ENCODE measurements at places on chromosomes 12 and 14.

DNA sequence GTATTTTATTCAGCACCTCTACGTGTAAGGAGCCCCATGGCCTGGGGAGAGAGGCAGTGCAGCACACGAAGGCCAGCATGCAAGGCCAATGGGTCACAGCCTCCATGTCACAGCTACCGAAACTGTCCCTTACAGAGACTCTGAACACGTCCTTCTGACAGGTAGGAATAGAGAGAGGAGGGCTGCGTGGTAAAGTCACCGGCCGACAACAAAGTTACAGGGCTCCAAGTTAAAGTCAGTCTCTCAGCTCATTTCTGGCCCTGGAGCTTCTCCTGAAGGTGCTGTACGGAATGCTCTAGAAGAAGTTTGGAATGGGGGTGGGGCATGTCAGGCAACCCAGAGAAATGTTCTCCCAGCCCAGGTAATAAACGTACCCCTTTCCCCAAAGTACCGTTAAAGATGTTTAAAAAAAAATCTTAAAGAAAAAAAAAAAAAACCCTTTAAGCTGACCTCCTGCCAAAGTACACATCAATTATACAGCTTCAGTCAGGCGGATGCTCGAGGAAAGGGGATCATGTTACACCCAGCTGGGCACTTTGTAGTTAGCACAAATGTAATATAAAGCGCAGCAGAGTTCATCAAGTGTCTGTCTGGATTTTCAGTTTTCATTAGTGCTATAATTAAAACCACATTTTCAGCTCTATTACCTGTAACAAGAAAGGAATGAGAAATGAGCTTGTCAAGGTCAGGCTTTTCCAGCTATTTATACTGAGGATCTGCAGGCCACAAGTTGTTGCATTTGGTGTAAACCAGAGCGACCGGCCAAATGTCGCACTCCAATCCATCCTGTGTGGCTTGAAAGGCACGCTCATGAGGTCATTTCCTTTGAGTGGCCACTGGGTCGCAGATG is 53.3 kb upstream of the CDKN3 start:
- DNase-seq: no peak

DNA sequence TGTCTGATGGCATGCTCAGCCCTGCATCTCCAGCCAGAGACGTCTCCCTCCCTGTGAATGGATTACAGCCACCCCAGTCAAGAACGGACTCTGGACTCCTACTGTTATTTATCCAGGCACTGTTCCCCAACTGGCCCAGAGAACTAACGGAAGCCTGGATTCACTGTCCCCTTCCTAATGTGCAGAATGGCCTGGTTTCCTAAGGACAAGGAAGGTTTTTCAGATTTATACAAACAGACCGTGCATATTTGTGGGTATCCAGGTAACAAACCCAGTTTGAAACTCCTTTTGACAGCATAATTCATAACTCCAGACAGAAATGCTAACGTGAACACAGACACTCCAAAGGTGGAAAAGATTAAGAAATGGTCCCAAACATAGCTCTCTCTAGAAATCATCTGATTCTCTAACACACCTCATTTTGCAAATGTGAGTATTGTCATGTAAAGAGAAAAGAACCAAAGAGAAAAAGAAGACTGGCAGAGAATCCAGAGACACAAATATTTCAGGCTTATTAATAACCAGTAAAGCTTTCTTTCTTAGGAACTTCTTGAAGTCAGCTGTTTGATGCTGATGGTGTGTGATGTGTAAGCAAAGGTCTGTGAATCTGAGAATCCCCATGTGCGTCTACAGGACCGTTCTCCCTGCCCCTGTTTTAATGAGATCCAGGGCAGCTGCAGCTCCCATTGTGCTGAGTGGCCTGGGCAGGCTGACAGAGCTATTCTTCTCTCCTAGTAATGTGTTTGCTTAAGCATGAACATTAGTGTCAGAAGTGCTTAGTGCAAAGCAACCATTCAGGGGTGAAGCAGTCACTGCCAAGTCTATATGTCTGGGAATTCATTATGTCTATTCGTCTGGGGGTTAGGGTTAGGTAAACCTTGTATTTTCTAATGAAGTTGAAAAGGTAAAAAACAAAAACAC is 86.8 kb upstream of the HIF1A start:
- no peak for DNase-seq

GRCh38 chr14:87879389-87879788 is 113.6 kb downstream of the GALC start:
- DNase-seq: no peak

- DNase-seq: no peak
Measured at GRCh38 chr14:81938341-81938740, 404.7 kb upstream of the SEL1L start.

DNA sequence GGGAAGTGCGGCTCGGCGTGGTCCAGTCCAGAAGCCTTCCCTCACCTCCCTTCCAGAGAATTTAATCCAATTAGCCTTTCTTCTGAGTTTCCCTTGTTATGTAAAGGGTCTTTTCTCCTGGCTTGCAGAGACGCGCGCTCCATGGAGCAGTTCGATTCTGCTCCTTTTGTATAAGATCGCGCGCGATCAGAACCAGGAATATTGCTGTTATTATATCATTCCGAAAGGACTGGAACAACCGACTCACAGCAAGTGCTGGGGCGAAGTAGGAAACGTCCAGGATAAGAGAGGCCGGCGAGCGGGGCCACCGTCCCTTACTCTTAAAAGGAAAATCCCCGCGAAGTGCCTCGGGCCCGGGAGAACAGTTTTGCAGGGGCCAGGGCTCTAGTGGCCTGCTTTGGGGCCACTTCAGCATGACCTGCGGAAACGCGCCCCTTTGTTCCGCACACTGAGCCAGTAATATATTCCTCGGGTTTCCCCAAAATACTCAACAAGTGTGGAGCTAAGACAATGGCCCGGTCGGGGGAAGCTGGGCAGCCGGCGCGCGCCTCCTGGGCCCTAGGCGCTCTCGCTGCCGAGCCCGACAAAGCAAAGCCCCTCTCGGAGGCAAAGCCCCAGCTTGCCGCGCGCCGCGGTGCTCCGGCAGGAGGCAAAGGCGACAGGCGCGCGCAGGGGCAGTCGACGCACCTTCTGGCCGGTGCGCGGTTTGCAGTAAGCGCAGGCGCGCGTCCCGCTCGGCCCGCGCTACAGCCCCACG is 2.9 kb downstream of the RFX4 start:
- DNase-seq: no peak

DNA sequence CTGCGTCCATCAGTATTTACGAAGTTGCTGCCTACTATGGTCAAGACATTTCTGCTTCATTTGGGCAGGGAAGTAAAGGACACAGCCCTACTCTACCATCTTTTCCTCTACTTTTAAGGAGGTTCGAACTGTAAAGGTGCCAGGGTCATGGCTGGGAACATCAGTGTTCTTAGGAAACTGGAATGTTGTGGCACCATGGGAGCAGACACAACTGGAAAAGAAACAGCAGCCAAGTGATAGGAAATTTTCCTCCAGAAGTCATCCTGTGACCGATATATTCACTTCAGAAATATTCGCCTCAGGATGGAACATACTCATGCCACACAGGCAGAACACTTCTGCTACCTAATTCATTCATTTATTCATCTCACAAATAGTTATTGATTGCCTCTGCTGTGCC is 104.4 kb downstream of the ETV6 start:
- DNase-seq: no peak

DNA sequence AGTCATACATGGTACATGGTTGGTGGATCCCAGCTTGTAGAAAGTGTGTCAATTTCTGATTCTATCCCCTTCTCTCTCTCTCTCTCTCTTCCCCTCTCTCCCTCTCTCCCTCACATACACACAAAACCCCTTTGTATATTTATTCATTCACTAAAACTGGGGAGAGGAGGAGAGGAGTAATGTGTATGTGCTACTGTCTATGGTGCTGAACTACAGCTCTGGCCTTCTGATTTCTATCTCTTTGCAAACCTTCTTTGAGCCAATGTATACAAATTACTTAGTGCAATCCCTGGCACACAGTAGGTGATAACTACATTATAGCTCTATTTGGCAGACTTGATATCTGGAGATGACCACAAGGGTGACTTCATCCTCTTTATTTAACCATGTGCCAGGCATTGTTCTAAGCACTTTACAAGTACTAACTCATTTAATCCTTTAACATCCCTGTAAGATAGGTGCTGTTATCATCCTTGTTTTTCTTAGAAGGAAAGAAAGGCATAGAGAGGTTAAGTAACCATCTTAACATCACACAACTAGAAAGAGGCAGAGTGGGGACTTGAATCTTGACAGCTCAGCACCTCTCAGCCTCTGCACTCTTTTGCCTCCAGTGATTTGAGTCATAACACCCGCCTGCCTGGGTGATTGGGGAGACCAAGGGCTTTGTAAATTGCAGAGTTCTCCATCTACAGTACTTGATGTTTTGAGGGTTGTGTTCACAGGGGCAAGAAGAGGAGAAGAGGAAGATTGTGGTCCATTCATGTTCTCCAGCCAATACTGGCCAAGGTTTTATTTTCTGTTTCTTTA is 21.3 kb downstream of the RPH3A start:
- no peak for DNase-seq

DNA sequence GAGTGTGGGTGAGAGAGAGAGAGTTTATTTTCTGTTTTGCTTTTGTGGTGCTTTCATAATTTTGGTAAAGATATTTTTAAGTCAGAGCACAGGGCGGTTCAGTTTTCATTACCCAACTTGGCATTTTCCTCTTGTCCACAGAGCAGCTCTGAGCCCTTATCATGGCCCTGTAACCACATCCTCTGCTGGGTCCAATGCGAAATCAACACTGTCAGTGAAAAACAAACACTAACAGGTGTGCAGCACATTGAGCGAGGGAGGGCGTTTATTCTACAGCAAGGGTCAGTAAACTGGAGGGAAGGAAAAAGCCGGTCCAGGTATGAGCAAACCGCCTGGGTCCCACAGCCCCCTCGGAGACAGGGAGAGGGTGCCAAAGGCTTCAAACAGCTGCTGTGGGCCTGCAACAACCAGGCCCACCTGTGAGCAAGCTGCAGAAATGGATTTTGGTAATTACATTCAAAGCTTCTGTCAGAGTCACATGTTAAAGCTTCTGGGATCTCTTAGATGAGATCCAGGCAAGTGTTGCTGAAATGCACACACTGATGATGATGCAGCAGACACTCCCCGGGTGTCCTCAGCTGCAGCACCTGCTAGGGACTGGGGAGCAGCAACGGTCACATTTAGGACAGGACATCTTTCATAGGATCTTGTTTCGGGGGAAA is 132.7 kb upstream of the DYRK2 start:
- DNase-seq: no peak

GRCh38 chr12:54428050-54429013 is 9.3 kb upstream of the ITGA5 start:
- DNase-seq: peak; percentile 100

DNA sequence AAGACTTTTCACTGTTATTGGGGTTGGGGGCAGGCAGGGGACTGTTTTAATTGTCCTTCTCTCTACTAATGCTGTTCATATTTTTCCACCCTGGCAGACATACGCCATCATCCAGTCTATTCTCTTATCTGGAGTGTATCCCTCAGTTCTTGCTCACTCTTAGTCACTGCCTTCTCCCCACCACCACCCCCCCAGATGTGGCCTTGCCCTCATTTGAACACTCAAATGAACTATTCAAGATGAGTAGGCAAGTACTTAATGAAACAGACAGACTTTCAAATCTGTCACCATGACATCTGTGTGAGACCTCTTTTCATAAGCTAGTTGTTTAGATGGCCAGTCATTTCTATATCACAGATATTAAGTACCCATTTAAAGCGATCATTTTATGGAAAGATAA is 10.1 kb downstream of the NUDT4 start:
- peak; percentile 85 for DNase-seq

DNA sequence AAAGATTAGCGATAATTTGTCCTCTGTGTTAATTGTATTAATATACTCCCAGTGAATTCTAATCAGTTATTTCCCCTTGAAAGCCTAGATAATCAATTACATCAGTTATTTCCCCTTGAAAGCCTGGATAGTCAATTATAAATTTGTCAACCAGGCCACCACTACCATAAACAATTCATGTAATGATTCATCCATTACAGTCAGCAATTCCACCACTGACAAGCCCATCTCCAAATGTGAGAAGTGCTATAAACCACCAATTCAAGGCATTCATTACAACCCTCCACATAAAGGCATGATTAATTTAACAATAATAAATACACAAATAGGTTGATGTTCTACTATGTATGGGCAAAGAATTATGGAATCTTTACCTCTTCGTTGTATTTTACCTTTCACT is 40.9 kb downstream of the INTS13 start:
- DNase-seq: no peak

GRCh38 chr12:54431911-54432814 is 13.1 kb upstream of the ITGA5 start:
- no peak for DNase-seq

DNA sequence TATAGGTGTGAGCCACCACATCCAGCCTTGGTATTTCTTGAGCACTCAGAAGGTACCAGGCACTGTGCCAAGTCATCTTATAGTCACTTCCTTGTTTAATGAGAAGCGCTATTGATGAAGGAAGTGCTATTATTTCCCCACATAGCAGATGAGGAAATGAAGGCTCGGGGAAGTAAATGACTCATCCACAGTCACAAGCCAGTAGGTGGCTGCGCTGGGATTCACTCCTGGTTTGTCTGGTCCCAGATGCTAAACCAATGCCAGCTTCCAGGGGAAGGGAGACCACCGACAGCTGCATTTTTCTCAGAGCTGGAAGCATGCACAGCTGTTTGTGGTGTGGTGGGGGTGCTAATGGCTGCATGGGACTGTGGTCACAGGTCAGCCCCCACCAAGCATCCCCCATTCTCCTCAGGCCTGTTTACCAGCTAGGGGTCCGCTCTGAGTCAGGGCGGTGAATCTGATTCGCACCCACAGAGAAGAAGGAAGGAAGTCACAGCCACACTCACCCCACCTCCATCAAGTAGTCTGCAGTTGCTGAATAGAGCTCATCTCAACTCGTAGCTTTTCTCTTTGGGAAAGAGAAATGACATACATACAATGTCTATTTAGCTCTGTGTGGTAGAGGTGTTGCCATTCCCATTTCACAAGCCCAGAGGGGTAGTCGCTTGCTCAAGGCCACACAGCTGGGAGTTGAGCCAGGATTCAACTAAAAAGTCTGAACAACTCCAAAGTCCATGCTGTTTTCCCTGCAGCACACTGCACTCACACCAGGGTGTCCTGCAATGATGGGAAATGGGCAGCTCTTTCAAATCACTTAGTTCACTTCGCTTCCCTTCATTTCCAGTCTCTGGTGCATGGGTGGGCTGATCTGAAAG is 6.3 kb upstream of the LTBP2 start:
- DNase-seq: no peak

DNA sequence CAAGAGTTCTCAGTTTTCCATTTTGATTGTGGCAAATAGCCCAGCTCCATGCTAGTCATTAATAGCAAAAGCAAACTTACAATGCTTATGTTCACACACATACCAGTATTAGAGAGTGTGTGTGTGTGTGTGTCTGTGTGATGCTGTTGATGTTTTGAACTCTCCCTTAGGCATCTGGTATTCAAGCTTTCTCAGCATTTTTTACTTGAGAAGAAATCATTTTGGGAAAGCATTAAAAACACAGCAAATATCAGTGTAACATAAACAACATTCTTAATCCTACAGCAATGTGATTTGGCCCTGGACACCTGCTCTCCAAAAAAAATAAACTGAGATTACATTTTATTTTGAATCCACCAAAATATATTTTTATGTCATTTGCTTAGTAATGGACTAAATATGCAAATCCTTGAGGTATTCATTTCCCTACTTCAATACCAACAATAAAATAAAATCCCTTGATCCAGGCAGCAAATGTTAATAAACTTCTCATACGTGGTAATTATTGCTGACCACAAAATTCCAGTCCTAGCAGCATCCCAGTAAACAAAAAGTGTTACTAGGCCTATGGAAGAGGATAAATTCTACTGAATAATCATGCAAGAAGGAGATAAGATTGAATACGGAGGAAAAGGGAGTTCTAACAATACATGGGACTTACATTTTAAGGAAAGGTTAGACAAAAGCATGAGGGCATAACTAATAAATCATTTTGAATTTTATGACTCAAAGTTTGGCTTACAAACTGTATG is 249.5 kb upstream of the CLEC14A start:
- no peak for DNase-seq
